HFFc6 (cell line): ENCODE measurements at places on chromosomes 4 and X. TPM values are rescaled to one million over a fixed set of nuclear protein-coding genes. Genes with fewer than 3 reads are reported as not detected.
A peak's percentile ranks its signal among the peaks of the same experiment; 100 is the strongest.

GRCh38 chr4:44660396-44660795 is 9.0 kb upstream of the YIPF7 start:
- no peak for DNase-seq

GRCh38 chr4:139007640-139008039 is 7.9 kb upstream of the NOCT start:
- no peak for DNase-seq

DNA sequence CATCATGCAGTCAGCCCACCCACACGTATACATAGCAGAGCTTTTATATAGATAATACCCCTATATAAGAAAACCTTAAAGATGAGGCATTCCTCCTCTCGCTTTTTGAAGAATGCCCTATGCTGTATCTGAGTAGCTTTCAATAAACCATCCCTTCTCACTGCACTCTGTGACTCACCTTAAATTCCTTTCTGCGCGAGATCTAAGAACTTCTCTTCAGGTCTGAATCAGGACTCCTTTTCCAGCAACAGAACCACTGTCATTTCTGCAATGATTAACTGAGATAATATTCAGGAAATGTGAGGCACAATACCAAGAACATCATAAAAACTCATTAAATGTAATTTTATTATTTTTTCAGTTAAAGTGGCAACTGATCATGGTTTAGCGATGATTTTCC is 76.4 kb upstream of the DCLK2 start:
- peak; percentile 84 for DNase-seq

GRCh38 chrX:109360301-109360700 is 121.6 kb downstream of the GUCY2F start:
- no peak for DNase-seq

GRCh38 chr4:41069257-41069656 is 145.1 kb downstream of the APBB2 start:
- DNase-seq: no peak

- no peak for DNase-seq
Observed at GRCh38 chr4:159014859-159015258, 88.0 kb upstream of the RAPGEF2 start.

DNA sequence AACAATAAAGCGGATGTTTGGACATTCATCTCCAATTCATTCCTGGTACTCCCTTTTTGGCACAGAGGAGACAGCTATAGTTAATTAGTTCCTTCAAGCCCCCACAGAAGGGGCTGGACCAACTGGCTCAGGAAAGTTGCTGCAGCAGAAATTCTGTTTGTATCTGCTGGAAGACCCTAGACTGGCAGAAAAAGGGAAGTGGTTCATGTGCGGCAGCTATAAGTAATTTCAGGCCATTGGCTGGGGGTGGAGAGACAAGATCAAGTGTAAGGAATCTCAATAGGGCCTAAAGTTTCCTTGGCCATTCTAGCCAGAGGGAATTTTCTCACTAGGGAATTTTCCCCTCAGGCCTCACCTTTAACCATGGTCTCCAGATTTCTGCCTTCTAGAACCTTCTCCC is 89.9 kb upstream of the DHX15 start:
- DNase-seq: no peak

GRCh38 chrX:107769581-107770317 is 5.8 kb downstream of the TSC22D3 start:
- DNase-seq: no peak

- peak; percentile 95 for DNase-seq
Observed at GRCh38 chr4:142091085-142091513, 454.7 kb downstream of the IL15 start.

DNA sequence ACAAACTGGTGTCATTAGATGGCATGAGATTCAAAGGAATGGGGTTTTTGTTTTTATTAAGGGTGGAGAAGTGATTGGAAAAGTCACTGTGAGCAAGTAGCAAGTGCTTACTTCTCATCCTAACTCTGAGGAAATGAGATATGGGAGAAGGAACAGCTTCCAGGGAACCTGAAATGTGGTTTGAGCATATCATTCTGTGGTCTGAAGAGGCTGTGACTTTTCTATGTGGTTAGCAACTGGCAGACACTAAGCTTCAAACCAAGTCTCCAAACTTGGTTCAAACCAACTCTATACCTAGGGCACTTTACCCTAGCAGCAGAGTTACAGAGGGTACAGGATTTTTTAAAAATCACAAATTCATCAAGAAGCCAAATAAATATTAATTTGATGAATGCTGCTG is 58.2 kb downstream of the DCLK2 start:
- DNase-seq: peak; percentile 53

GRCh38 chr4:81688085-81688484 is 216.4 kb upstream of the RASGEF1B start:
- no peak for DNase-seq

DNA sequence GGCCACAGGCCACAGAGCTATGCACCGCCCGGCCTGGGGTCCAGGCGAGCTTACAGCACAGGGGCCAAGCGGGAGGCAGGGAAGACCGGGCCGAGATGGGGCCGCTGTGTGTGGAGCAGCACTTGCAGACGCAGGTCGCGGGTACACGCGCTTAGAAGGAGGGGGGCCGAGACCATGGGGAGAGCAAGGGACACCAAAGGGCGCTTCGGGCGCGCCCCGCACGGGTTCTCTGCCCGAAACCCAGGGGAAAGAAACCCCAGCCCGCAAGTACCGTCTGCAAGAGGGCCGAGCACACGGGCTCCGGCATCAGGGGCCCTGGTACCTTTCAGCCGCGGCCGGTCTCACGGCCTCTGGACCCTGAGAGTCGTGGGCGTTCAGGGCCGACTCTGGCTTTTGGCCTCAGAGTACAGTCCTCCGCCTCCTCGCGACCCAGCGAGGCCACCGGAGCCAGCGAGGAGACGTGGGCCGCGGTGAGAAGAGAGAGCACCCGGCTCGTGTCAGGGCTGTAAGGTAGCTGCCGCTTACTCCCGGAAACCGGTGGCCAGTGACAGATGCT is 342 bp downstream of the EOLA2 start:
- DNase-seq: no peak

DNA sequence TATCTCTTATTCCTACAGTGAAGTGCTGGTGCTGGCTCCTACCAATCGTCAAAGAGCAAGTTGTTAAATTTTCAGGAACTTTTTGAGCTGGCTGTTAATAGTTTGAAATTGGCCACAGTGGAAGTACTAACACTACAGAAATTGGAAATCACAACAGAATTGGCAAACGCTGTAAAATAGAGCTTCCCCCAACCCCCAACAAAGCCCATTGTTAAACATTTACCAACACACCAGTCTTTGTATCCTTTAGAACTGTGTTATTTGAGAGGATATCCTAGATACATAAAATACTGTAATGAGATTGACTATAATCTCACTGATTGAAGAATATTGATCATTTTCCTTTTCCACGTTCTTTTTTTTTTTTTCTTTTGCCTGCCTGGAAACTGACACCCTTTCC is 37.4 kb downstream of the FAM241A start:
- no peak for DNase-seq

GRCh38 chrX:104863466-104863865 is 297.5 kb downstream of the IL1RAPL2 start:
- no peak for DNase-seq

DNA sequence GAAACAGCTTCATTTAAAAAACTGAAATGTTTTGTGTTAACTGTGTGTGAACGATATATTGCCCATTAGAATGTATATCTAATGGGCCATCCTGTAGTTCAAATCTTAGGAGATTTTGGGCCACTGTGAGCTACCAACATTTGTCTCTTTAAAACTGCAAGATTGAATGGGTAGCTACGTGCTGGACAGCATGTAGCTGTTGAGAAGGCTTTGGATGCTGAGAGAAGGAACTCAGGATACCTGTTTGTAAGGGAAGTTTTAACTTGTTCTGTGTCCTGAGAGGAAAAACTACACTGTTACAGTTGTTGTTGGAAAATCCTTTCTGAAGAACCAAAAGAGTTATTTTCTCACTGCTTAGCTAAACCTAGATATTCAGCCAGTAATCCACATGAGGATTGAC is 45.9 kb downstream of the PDLIM5 start:
- no peak for DNase-seq

DNA sequence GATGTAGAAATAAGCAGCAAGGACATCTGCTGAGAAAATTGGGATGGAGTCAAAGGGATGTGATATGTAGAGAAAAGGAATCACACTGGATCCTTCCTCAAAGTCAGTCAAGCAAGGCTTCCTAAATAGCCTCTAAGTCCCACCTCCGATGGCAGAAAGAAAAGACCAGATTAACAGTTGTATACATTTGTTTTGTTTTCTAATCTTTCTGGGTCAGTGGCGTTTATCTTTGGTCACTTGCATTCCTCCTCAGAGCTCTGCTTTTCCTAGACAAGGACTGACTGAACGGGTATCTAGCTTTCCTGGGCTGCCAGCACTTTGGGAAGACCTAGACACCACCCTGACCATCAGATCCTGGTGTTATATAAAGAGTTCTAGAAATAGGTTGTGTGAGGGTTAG is 23.2 kb downstream of the PACRGL start:
- DNase-seq: no peak

- DNase-seq: no peak
Observed at GRCh38 chrX:40022421-40022820, 75.3 kb downstream of the BCOR start.

- no peak for DNase-seq
Observed at GRCh38 chrX:104833401-104833800, 267.4 kb downstream of the IL1RAPL2 start.

DNA sequence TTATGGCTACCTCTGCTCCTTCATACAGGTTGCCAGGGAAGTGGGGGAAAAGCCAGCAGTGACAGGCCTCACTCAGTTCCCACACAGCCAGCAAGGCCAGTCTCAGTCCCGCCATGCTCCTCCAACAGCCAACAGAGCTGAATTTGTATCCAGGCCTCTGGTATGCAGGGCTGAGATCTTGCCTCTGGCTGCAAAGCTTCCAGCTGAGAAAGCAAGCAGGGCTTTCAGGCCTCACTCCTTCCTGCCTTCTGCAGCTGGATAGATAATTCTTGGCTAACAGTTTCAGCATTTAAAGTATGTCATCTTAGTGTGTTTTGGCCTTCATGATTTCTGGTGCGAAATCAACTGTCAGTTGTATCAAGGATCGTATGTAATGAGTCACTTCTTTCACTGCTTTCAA is 103.6 kb downstream of the GNL3L start:
- no peak for DNase-seq

GRCh38 chrX:104347860-104348259 is 93.1 kb upstream of the ESX1 start:
- no peak for DNase-seq

- DNase-seq: no peak
Observed at GRCh38 chrX:103405009-103405333, 28.6 kb downstream of the BEX3 start.

DNA sequence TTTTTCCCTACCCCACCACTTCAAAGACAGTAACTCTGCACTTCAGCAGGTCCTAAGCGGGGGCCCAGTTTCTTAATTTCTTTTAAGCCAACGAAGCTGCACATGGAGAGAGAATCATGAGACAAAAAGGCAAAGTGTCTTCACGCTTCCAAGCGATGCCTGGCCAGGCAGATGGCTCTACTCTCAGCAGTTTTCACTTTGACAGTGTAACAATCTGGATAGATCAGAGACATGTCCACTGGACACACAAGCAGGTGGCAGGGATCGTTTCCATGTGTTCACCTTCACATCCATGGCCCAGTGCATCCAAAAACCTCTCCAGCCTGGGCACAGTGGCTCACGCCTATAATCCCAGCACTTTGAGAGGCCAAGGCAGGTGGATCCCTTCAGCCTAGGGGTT is 27.8 kb downstream of the PPP2R2C start:
- no peak for DNase-seq

DNA sequence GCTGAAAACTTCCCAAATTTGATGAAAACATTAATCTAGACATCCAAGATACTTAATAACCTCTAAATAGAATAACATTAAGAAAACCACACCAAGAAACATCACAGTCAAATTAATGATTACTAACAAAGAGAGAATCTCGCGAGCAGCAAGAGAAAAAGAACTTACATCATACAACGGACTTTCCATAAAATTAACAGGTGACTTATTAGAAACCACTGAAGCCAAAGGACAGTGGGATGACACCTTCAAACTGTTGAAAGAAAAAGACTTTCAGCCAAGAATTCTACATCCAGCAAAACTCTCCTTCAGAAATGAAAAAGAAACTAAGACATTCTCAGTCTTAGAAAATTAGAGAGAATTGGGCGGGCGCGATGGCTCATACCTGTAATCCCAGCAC is 232.0 kb downstream of the SNCA start:
- no peak for DNase-seq

DNA sequence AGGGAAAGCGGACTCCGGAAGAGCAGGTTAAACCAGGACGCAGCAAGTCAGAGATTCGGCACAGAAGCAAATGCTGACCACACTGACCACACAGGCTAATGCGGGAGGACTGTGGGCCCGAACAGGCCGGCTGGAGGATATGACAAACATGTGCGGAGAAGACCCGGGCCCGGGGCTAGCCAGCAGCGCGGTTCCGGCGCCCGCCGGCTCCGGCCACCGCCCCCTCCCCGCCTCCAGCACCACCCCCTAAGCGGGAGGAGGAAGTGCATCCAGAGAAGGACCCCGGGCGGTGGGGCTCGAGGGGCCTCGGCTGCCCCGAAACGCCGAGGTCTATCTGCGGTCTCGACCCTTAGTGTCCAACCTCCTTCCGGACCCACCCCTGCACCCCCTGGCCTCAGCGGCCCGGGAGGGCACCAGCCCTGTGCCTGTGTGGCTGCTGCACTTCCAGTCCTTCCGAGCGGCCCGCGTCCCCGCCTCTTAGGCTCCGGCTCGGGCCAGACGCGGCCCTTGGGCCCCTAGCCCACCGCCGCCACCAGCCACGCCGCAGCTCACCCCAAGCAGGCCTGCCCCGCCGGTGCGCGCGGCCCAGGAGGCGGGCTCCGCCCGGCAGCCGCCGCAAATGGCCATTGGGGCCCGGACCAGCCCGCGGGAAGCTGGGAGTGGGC is 2.1 kb downstream of the ELOVL6 start:
- DNase-seq: no peak

DNA sequence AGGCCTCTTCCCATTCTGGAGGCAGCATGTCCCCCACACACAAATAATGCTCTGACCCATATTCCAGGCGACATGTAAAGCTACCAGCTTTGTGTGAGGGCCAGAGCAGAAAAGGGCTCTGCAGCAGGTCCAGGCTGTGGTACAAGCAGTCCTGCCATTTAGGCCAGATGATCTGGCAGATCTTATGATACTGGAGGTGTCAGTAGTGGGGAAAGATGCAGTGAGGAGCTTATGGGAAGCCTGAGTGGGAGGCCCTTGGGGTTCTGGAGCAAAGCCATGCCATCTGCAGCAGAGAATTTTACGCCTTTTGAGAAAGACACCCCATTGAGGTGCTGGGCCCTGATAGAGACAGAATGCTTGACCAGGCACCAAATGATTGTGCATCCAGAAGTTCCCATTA is 7.7 kb downstream of the SYN1 start:
- no peak for DNase-seq

Gene GLA
- 43.9 to 71.1 TPM (median 67.7 TPM) in 3 replicates for total RNA-seq

Gene SYP
- 0.11 to 0.27 TPM (median 0.18 TPM) in 3 replicates for total RNA-seq

Gene TCEAL6
- total RNA-seq: not detected in 3 replicates

Gene ADH7
- total RNA-seq: not detected in 3 replicates

Gene MID1
- 17.9 and 19.6 TPM in 2 replicates for total RNA-seq

Gene GDPD2
- not detected in 3 replicates for total RNA-seq

Gene BRS3
- not detected in 3 replicates for total RNA-seq

Gene DGAT2L6
- total RNA-seq: not detected in 2 replicates

Gene SH3RF1
- total RNA-seq: 59.5 to 70.8 TPM (median 64.7 TPM) in 3 replicates

Gene PNMA6F
- total RNA-seq: not detected in 3 replicates

Gene TMPRSS11B
- not detected in 3 replicates for total RNA-seq

Gene FRAS1
- total RNA-seq: 2.2 to 10.4 TPM (median 6.4 TPM) in 3 replicates

Gene ARMCX2
- 97.4 and 164 TPM in 2 replicates for total RNA-seq

Gene VSIG4
- total RNA-seq: not detected in 3 replicates

Gene NR0B1
- total RNA-seq: not detected in 3 replicates

Gene ANK2
- 2.8 and 8.8 TPM in 2 replicates for total RNA-seq
